ENCODE measurements at places on chromosomes 3 and 15.

- DNase-seq: peak; percentile 16
These were observed 627 bp downstream of the NT5DC2 start for GRCh38 chr3:52532838-52533622.

DNA sequence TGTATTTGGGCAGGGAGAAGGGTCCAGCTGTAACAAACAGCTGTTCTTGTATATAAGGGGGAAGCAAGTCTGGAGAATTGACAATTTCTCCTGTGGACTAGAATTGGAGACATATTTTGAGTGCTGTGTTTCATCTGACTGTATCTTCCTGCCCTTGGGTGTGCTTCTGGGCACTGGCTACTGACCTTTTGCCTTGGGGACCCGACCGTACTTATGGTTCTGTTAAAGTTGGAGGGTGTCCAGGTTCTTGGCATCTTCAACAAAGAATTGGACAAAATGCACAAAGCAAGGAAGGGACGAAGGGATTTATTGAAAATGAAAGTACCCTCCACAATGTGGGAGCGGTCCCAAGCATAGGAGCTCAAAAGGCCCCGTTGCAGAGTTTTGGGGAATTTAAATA, 31.0 kb downstream of the MAP2K1 start:
- DNase-seq: no peak

DNA sequence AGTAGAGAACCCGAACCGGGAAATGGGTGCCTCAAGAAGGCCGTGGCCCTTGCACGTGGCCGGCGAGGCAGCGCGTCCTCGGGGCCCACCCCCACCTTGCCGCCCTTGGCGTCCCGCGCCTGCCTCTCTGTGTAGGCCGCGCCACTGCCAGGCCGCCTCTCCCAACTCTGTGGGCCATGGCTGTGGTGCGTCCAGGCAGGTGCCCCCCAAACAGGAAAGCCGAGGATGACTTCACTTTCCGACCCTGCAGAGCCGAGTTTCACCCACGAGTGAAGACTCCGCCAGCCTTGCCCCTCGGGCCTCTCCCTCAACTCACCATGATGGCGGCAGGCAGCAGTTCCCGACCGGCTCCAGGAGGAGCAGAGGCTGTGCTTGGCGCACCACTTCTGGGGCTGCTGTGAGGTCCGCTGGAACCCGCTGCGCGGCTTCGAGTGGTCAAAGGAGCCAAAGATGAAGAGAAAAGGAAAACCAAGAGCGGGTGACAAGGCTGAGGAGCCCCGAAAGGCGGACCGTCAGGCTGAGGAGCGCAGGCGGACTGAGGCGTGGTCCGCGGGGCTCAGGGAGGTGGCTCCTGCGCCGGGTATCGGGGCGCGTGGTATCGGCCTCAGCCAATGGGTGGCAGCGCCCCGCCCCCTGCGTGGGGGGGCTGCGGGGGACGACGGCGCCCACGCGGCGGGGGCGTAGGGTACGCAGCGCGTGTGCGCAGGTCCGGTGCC, at the start of gene DAZL:
TSS of gene DAZL (minus strand) at position 537 of the 716 bp plus-strand sequence. CDS start at position 319, 218 bp downstream.
- DNase-seq: no peak

DNA sequence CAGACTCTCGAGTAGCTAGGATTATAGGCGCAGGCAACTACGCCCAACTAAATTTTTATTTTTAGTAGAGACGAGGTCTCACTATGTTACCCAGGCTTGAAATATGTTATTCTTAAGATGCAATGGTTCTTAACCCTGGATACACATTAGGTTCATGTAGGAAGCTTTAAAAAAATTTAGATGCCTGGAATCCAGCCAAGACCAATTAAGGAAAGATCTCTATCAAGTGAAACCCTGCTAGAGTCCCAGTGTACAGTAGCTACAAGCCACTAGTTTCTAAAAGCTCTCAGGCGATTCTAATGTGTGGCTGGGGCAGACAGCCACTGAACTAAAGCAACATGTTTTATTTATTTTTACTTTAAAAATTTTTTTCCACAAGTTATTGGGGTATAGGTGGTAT, 33.2 kb downstream of the TRIM69 start:
- DNase-seq: no peak

- DNase-seq: peak; percentile 2
These were observed 183.4 kb upstream of the TOPAZ1 start for GRCh38 chr3:44058022-44058867.

- DNase-seq: peak; percentile 23
These were observed 1.3 kb downstream of the SACM1L start for GRCh38 chr3:45690336-45691035.

DNA sequence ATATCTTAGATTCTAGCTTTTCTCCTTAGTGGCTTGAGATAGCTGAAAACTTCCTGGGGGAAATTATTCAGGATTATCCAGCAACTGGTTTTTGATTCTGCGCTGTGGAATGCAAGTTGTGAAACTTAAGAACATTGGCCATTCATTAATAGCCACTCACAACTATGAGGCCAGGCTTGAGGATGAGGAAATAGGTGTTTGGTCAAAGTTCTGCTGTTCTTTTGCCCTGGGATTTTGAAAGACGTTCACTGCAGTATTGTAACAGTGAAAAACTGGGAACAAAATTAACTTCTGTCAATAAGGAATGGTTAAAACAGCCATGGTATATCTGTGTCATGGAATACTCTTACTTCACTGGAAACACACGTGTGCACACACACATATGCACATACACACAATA, 44.1 kb downstream of the CTXND1 start:
- no peak for DNase-seq

DNA sequence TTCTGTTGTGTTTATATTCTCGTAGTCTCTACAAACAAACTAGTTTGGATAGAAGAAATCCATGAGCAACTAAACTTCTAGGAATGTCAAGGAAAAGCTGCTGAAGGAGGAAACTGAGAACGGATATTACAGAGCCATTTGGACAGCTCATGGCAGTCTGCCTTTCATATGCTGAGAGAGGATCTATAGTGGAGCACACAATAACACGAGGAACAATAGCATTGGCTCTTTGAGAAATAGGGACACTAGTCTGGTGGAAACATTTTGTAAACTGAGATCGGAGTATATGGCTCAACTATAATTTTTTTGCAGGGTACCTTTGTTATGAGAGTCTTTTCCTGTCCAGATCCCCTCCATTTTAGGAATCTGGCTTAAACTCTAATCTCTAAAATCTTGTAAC, 200.5 kb downstream of the CLSTN2 start:
- DNase-seq: no peak

GRCh38 chr3:24741506-24741905, 246.9 kb upstream of the THRB start:
- DNase-seq: no peak

DNA sequence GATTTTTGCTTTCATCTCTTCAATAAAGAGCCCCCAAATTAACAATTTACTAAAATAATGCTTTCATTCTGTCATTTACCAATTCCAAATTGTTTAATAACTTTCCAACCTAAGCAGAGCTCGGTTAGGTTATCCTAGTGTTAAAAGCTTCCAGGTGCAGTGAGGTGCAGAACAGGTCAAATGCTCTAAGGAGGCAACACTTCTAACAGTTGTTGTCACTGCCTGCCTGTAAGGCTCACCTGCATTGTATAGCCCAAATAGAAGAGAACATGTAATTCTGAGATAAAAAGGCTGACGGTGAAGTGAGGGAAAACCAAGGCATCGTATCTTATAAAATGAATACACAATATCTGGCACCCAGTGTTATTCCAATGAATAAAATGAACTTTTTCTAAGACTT, 9.1 kb downstream of the ZNF280D start:
- DNase-seq: no peak

GRCh38 chr3:193819117-193820010, 226.4 kb downstream of the OPA1 start:
- no peak for DNase-seq

GRCh38 chr3:149247008-149247710, 25.5 kb upstream of the CP start:
- DNase-seq: no peak

GRCh38 chr3:159026510-159026909, 224.7 kb downstream of the MFSD1 start:
- no peak for DNase-seq

- DNase-seq: no peak
These were observed 267.2 kb downstream of the PYDC2 start for GRCh38 chr3:191728186-191728585.

- DNase-seq: no peak
These were observed 65.8 kb downstream of the CTNNB1 start for GRCh38 chr3:41265011-41265545.

GRCh38 chr3:100912571-100912970, 80.7 kb downstream of the ABI3BP start:
- DNase-seq: no peak

- no peak for DNase-seq
These were observed 165.5 kb downstream of the MEX3B start for GRCh38 chr15:81880314-81880713.

GRCh38 chr3:170421111-170421641, 2.5 kb downstream of the CLDN11 start:
- no peak for DNase-seq

Data from CD4-positive, alpha-beta T cell treated with Interleukin-4 for 1 hour (primary cell).